ENCODE measurements at places on chromosomes 1 and 21.

DNA sequence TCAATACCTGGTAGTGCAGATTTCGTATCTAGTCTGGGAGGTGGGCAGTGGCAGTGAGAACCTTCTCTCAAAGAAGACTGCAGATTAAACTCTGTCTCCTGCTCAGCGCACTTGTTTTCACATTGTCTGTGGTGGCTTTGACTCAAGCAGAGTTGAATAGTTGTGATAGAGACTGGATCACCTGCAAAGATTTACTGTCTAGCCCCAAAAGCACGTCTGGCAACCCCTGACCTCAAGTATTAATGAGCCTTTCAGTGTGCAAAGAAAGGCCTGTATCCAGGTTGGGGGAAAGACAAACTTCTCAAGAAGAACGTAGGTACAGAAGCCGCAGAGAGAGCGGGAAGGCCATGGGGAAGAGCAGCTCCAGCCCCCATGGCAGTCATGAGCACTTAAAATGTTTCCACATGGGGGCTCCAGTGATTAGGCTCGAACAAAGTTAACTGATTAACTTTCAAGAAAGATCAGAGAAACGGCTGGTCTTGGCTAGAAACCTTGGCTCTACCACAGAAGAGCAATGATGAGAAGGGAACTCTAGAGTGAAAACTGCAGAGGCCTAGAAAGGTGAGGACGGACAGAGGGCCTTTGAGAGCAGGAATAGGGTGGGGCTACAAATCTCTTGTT lies 15.2 kb downstream of the HENMT1 start:
- no peak for DNase-seq

GRCh38 chr1:206895837-206896242 lies 1.4 kb upstream of the IL24 start:
- DNase-seq: no peak

- no peak for DNase-seq
Measured at GRCh38 chr1:20259646-20260045, 31.0 kb upstream of the VWA5B1 start.

DNA sequence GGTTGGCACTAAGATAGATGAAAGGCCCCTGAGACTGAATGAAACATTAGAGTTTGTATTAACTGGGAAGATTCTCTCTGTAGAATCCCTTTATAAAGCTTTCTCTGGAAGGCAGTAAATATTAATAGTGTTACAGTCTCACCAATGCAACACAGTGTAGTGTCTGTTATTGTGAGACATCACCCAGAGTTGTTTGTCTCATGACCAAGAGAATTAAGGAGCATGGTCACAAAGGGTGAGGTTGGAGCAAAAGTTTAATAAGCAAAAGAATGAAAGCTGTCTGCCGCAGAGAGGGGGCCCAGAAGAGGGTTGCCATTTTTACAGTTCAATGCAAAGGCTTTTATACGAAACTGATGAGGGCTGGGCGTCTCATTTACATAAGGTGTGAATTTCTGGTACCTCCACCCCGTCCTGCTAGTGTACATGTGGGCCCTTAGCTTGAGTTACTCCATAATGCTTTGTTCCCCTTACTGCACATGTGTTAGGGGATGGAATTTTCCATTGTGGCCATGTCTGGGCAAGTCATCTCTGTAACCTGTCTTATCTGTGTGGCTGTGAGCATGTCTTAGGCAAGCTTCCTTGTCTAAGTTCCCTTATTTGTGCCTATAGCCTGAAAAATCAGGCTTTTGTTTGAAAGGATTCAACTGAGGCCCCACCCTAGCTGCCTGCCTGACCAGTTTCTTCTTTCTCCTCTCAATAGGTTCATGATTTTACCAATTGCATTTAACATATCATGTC lies 184.1 kb downstream of the RASAL2 start:
- no peak for DNase-seq

DNA sequence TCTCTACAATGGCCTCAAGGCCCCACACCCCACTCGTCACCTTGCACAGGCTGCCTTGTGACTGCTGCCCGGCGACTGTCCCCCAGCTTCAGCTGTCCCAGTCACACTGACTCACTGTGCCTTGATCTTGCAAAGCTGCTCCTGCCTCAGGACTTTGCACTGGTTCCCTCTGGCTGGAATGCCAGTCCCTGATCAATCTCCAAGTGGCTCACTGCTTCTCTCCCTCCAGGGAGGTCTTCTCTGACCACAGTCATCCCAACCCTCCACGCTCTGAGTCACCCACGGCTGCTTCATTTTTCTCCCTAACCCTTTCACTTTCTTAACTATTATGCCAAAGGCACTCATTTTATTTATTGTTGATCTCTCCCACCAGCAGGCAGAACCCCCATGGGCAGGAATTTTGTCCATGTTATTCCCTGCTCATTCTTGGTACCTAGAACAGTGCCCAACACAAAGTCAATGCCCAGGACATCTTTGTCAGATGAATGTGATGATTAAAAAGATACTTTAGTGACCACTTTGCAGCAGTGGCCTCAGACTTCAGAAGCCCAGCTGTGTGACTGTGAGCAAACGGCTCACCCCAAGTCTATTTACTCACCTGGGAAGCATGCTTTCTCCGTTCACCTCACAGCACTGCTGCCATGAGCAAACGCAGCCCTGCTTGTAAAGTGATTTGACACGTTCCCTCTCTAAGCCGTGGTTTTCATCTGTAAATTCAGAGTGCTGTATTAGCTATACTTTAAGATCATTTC lies 53.4 kb downstream of the ZBTB18 start:
- DNase-seq: no peak

- no peak for DNase-seq
Measured at GRCh38 chr1:62391369-62391971, 45.4 kb upstream of the USP1 start.

- no peak for DNase-seq
Measured at GRCh38 chr1:234907208-234907939, 221.3 kb downstream of the TOMM20 start.

DNA sequence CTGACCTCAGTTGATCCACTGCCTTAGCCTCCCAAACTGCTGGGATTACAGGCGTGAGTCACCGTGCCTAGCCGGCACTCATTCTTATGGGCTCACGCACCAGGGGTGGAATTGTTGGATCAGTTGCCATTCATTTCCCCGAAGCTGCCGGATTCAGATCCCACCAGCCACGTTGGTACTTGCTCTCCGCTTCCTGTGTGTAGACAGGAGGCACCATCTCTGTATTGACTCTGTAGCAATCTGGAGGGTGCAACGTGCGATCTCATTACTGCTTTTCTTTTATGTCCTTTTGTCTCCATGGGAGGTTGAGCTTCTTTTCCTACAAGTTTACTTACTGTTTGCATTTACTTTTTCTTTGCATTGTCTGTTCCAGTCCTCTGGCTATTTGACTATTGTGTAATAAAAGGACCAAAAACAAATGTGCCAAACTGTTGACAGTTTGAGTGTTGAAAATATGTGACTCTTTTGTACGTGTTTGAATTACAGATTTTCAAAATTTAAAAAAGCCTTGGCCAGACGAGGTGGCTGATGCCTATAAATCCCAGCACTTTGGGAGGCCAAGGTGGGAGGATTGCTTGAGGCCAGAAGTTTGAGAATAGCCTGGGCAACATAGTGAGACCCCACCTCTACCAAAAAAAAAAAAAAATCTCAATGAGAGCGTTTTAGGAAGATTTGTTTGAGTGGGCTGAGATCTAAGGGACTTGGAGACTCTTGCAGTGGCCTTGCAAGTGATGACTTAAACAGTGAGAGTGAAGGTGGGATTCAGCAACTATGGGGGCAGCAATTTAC lies 39.1 kb downstream of the SPSB1 start:
- no peak for DNase-seq

DNA sequence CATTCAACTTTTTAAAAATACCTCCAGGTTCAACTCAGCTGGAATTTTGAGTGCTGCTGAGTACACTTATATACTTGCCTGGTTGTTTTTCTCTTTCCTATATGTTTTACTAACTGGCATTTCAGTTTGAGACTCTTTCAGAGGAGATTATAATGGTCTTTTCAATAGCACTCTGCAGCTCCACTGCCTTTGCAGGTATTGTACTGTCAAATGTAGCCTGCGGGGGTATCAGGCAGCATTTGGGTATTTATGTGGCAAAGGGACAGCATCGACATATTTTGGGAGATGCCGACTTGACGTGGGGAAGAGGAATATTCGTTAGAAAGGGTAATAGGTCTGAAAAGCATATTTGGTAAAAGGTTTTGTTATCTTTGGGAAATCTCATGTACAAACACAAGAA lies 11.1 kb upstream of the TGFBR3 start:
- DNase-seq: no peak

- DNase-seq: no peak
Measured at GRCh38 chr1:244344001-244344400, 107.7 kb downstream of the ADSS2 start.

GRCh38 chr1:29687166-29687565 lies 450.8 kb downstream of the PTPRU start:
- DNase-seq: no peak

DNA sequence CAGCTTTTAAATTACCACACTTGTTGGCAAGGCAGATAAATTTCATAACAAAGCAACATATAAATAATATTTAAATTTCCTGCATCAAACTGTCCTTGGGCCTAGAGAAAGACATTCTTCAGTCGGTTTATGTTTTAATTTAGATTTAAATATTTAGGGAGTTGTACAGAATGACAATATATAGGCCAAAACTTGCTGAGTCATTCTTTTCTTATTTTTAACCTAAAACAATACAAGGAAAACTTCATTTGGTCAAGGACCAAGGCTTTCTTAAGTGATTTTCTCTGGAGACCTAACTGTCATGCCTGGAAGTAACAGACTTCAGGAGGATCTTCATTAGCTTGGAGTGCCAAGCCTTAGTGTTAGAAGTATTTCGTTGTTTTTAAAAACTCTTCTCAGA lies 5.6 kb downstream of the MAP10 start:
- no peak for DNase-seq

GRCh38 chr21:44959376-44960091 lies 19.7 kb downstream of the SLX9 start:
- DNase-seq: no peak

- no peak for DNase-seq
Measured at GRCh38 chr21:36437745-36438128, 42.2 kb downstream of the CLDN14 start.

All from brain (organoid and tissue), 16 donors.